ENCODE measurements at places on chromosomes 16 and 17.
A peak's percentile ranks its signal among the peaks of the same experiment; 100 is the strongest.

DNA sequence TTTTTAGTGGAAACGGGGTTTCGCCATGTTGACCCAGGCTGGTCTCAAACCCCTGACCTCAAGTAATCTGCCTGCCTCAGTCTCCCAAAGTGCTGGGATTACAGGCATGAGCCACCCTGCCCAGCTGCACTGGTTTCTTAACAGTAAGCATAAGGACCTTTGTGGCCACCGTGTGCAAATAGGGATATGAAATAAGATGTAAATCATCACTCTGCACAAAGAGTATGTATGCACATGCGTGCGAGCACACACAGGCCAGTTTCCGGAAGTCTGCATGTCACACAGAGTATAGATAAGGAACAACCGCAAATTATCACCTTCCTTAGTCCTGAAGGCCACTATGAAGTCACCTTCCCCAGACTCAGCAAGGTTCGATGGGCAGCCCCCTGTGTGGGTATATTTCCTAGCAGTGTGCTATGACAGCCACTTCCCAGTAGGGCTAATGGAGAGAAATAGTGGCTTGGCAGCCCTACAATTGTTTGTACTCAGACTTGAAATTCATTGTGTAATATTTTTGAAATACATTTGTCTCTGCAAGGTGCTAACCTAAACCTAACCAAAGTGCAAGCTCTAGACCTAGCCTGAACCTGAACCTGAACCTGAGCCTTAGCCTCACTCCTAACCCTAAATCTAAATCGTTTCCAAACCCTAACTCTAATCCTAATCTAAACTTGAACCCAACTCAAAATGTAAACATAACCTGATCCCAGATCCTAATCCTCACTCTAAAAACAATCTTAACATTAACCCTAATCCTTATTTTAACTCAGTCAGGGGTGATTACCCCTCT is 48.4 kb upstream of the SKAP1 start:
- DNase-seq, result no peak

GRCh38 chr17:46764709-46765401 is 53.6 kb downstream of the WNT3 start:
- no peak for DNase-seq

DNA sequence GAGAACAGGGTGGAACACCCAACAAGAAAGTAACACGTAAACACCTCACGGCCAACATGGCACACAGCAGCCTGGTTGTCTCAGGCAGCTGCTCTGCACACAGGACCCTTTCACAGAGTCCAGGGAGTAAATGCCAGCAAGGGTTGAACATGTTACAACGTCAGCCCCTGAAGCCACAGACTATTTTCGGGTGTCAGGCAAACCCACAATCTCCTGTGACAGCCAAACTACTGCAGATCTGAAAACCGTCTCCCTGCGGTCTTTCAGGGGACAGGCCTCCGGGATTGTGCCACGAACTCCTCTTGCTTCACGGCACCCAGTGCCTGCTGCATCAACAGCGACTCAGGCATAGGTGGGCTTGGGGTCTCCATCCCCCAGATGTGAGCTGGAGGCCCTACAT is 127.7 kb downstream of the XYLT1 start:
- peak; percentile 45 for DNase-seq

DNA sequence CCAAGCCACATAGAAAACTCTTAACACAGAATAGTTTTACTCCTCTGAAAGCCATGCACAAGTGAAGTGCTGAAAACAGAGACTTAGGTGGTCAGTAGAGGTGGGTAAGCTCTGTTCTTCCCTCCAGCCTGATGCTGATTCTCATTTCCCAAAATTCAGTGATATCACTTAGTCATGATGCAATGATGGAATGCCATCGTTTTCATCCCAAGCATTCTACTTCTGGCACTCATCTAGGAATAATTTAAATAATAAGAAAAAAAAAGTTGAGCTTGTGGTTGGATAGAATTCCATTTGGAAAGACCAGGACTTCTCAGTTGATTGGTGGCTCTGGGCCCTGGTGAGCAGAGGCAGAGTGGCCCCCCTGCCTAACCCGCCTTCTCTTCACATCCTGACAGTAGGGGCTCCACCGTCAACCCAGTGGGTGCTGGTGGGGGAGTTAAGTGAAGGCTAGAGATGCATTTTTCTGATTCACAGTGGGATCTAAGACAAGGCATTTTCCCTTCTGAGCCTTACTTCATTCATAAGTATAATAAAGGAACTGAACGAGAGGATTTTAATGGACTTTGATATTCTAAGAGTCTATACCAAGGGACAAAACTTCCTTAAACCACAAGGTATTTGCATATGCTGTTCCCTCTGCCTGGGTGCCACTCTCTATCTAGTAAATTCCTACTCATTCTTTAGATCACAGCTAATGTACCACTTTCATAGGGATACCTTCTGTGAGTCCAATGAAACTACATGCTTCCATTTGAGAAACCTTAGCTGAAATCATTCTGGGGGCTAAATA is 310.3 kb upstream of the DYNLRB2 start:
- no peak for DNase-seq

- no peak for DNase-seq
Measured at GRCh38 chr17:49041527-49041926, 44.3 kb downstream of the IGF2BP1 start.

DNA sequence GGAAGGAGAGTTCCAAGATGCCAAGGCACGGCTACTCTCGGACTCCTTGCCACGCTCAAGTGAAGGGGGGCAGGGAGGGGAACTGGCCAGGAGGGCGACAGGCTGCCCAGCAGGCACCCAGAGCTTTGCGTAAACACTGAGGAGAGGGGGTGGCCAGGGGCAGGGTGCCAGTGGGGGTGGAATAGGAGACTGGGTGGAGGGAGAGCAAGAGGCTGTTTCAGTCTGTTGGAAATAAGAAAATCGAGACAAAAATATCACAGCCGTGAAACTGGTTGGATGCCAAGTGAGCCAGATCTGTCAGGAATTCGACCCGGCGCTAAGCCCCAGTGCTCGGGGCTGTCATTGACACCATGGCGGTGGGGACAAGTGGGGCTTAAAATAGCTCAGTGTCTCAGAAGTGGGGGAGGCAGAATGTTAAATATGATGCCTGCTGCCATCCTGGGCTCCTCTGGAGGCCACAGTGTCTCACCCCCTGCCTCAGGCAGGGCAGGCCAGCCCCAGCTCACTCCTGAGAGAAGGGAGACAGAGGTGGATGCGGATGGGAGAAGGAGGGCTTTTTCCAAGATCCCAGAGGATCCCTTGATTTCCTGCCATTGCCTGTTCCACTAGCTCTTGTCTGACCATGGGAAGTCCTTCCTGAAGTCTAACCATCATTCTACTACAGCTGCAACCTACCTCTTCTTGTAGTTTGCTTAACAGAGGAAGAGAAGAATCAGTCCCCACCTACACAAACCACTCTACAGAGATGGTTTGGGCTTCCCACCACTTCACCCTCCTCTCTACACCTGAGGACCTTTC is 9.5 kb downstream of the PNMT start:
- no peak for DNase-seq

GRCh38 chr16:57388359-57389086 is 16.0 kb upstream of the CCL17 start:
- no peak for DNase-seq

GRCh38 chr16:1812732-1813163 is 13.9 kb downstream of the HAGH start:
- DNase-seq, result peak; percentile 53

GRCh38 chr17:79590523-79590860 is 20.4 kb downstream of the RBFOX3 start:
- no peak for DNase-seq

Measured in activated T-cell treated with anti-CD3 and anti-CD28 coated beads, Interleukin-2, amount 50 U/mL, for 24 hours (primary cell).